ENCODE measurements at places on chromosomes 16 and 17.

- no peak for DNase-seq
Observed at GRCh38 chr17:51263006-51263405, 2.7 kb downstream of the UTP18 start.

DNA sequence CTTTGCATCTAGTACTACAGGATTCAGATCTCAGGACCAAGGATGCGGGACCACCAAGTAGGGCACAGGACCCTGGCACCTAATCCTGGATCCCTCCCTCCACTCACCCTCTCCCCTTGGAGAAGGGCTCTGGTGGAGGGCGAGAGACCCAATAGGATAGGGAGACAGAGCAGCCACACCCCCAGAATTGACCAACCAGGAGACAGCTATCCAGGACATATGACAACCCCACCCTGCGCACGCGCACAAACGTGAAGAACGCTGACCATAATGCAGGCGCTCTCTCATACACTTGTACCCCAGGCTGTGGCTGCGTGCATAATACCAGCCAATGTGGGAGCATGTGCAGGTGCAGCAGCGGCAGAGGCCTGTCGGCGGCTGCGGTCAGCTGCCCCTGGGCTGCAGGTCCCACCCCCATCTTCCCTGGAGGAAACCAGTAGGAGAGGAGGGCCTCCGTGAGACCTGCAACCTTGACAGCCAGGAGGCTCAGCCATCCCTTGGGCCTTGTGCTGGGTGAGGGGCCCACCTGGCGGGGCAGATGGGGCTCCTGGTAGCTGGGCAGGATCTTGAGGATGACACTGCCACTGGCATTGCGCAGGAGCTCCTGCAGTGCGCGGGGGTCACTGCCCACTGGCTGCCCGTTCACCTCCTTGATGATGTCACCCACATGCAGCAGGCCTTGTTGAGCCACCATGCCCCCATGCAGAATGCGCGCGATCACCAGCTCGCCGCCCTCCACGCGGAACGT lies 25.4 kb downstream of the MPP2 start:
- DNase-seq = no peak

- no peak for DNase-seq
Observed at GRCh38 chr17:82241183-82241925, 12.5 kb downstream of the SLC16A3 start.

GRCh38 chr16:51022955-51023354 lies 128.1 kb downstream of the SALL1 start:
- DNase-seq = no peak

DNA sequence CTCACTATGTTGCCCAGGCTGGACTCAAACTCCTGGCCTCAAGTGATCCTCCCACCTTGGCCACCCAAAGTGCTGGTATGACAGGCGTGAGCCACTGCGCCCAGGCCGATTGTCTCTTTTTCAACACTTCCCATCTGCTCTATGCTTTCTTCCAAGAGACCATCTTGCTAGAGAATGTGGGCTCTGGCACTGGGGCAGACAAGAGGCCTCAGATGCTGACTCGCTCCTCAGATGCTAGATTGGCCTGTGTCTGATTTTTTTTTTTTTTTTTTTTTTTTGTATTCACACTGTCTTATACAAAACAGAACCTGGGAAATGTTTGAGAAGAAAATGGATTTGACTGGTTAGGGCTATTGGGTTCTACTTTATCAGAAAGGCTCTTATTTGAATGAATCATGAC lies 58.2 kb downstream of the CYB5D2 start:
- DNase-seq = no peak

DNA sequence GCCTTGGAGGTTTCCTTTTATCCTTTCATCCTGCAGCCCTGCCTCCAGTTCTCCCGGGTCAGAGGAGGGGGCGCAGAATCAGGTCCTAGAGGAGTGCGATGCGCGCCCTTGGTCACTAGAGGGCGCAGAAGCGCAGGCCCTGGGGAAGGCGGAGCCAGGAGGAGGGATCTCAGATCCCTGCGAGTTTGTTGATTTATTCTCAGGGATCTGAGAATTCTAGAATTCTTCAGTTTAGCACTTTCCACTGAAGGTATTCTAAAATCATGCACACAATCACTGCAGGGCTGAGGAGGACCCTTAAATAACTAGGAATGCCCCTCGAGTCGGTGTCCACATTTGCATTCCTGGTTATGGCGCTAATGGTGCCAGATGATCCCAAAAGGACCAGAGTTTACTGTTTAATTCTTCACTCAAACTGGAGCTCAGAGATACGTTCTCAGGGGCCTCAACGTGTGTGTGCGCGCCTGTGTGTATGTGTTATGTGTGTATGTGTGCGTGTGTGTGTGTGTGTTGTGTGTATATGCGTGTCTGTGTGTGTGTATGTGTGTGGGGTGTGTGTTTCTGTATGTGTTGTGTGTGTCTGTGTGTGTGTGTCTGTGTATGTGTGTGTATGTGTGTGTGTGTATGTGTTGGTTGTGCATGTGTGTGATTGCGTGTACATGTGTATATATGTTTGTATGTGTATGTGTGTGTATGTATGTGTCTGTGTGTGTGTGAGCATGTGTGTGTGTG lies 6.9 kb upstream of the ELAC2 start:
- no peak for DNase-seq

- no peak for DNase-seq
Observed at GRCh38 chr17:58528443-58528842, 14.0 kb upstream of the MTMR4 start.

GRCh38 chr17:54620399-54620978 lies 280.2 kb upstream of the TOM1L1 start:
- DNase-seq = no peak

- DNase-seq = no peak
Observed at GRCh38 chr16:11615748-11616447, 29.2 kb upstream of the LITAF start.

DNA sequence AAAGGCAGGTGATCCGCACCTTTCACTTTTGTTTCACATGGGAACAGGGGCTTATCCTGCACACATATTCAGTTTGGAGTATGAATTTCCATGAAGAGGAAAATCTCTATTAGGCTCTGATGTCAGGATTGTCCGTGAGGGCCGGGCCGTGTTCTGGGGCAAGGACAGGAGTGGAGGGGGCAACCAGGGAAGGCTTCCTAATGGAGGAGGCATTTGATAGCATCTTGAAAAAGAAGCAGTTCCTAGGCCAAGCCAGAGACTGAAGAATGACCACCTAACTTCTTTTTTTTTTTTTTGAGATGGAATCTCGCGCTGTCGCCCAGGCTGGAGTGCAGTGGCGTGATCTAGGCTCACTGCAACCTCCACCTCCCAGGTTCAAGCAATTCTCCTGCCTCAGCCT lies 174.2 kb downstream of the SEC14L1 start:
- no peak for DNase-seq

DNA sequence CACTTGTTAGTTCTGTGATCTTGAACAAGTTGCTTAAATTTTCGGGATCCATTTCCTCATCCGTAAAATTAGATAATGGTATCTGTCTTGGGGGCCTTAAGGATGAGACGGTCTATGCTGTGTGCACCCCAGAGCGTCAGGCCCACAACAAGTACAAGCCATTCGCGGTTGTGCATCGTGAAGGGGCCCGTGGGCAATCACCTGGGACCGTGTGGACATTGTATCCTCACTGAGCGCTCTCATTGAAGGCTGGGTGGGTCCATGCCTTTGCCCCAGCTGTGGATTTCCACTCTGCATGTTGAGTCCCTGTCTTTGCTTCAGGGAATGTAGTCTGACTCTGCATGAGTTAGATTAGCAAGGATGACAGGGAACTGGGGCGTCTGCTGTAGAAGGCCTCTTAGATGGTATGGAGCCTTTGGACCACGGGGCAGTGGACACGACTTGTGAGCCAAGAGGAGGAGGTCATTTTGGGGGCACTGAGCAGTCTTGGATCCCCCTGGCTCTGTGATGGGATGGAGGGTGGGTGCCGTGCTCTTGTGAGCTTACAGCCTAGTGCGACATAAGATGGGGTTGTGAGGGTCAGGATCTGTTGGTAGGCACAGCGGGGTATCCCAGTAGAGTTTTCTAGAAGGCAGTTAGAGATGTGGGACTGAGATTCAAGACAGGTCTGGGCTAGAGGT lies 89.5 kb downstream of the SNX29 start:
- no peak for DNase-seq

DNA sequence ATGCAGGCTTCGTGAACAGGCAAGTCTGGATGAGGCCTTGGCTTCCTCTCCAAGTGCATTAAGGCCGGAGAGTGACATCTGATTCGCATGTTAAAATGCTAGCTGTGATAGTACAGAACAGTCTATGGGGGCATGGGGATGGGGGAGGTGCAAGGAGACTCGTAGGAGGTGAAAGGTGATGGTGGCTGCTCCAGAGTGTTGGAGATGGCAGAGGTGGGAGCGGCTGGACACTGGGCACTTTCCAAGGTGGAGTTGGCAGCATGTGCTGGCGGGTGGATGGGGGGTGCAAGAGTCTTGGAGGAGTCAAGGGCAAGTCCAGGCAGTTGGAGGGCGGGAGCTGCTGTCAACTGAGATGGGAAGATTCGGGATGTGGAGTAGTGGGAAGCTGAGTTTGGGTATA lies 350.9 kb upstream of the TNRC6C start:
- no peak for DNase-seq

GRCh38 chr17:77959126-77959925 lies 823 bp downstream of the TNRC6C start:
- DNase-seq = no peak

DNA sequence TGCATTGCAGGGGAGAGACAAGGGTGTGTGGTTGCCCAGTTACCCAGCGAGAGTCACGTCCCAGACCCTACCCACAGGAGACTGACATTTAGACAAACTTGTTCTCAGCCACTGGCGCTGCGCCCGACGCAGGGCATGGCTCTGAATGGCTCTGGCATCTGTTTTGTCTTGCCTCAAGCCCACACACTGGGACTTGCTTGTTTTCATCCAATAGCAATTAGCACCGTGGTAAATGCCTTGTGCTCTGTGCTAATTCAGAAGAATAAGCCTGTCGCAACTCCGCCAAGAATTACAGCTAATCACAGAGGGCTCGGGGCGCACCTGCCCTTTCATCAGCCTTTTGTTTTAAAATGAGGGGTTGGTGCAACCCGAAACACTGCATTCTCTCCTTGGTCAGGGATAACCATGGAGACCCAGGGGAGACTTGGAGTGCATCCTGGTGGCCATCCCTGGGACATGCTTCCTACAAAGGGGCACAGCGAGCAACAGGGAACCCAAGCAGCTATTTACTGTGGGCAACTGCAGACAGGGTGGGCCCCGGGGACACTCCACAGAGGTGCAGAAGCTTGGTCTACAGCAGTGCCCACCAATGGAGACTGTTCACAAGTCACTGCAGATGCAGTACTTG lies 220.6 kb upstream of the ZFHX3 start:
- DNase-seq = no peak

GRCh38 chr17:60641810-60642220 lies 35.8 kb upstream of the BCAS3 start:
- peak; percentile 33 for DNase-seq

- no peak for DNase-seq
Observed at GRCh38 chr17:61002316-61002736, 324.7 kb downstream of the BCAS3 start.
